ENCODE measurements at places on chromosomes 1 and 21.

GRCh38 chr1:99891997-99892396, 41.8 kb downstream of the AGL start:
- H3K36me3 ChIP-seq, result no peaks in the 10 kb centered on the region
- H3K27ac ChIP-seq, result no peak overlapping the region
- H3K4me3 ChIP-seq, result no peak overlapping the region
- no peak for DNase-seq

- no peaks in the 10 kb centered on the region for H3K27me3 ChIP-seq
Measured at GRCh38 chr1:81954534-81955020, 153.8 kb downstream of the ADGRL2 start.

DNA sequence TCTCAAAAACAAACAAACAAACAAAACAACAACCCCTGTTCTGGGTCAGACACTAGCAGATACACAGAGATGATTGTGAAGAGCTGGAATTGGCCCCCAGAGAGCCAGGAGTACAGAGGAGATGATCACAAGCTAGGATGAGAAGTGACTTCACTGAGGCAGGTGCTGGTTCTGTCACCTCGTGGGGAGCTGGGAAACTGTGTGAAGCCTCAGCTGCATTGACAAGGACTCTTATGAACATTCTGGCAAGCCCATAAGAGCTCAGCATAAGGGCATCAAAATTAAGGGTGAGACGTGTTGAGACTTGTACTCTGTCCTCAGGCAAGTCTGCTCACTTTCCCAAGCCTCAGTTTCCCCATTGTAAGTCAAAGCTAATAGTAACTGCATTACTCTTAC, 14.7 kb upstream of the PTP4A2 start:
- no peaks in the 10 kb centered on the region for H3K4me1 ChIP-seq
- no peaks in the 10 kb centered on the region for H3K36me3 ChIP-seq
- no peak overlapping the region for H3K4me3 ChIP-seq
- no peak for DNase-seq
- H3K27me3 ChIP-seq, result no peaks in the 10 kb centered on the region
- no peak overlapping the region for H3K27ac ChIP-seq

DNA sequence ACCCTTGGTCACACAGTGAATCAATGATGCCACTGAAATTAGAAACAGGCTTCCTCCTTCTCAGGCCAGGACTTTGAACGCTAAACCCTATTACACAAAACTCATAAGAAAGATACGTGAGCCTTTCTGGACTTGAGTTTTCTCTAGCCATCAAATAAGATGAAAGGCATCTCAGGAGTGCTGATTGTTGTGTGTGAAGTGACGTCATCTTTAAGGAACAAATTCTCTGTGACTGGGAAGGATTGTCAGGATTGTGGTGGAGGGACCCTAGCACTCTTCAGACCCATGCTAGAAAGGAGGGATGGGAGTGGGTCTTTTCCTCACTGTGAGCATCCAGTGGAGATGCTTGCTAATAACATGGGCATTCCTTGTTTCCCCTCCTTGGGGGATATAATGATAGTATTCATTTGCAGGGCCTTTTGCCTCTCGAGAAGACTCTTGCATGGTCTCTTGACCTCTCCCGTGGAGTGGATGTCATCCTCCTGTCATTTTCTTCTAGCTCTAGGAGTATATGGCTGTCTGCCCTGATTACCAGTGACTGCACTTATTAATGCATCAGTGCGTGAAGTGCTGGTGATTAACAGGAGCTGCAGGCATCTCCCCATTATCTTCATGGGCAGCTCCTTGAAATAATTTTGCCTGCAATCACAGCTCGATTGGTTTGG, 39.9 kb downstream of the SPATA46 start:
- H3K36me3 ChIP-seq, result no peaks in the 10 kb centered on the region
- no peaks in the 10 kb centered on the region for H3K4me1 ChIP-seq
- H3K27me3 ChIP-seq, result no peaks in the 10 kb centered on the region
- DNase-seq, result no peak
- H3K27ac ChIP-seq, result no peak overlapping the region

- H3K27ac ChIP-seq, result no peak overlapping the region
- DNase-seq, result no peak
- H3K36me3 ChIP-seq, result no peaks in the 10 kb centered on the region
- no peak overlapping the region for H3K4me3 ChIP-seq
Measured at GRCh38 chr1:219085988-219086387, 87.7 kb upstream of the LYPLAL1 start.

- no peak for DNase-seq
- peak overlapping the region; percentile 41 for H3K27ac ChIP-seq
- no peak overlapping the region for H3K4me3 ChIP-seq
- no peaks in the 10 kb centered on the region for H3K36me3 ChIP-seq
- no peaks in the 10 kb centered on the region for H3K27me3 ChIP-seq
Measured at GRCh38 chr1:159067699-159068621, 8.6 kb downstream of the AIM2 start.

DNA sequence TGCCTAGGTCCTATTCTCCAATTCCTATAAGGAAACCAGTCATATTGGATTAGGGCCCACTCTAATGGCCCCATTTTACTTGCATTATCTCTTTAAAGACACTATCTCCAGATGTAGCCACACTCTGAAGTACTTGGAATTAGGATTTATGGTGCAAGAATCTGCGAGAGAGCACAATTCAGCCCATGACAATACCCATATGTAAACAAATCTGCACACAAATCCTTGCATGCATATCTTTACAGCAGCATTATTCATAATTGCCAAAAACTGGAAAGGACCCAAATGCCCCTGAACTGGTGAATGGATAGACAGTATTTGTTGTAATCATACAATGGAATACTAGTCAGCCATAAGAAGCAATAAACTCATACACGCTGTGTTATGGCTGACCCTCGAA, 229.8 kb upstream of the ADAMTS5 start:
- DNase-seq, result no peak
- no peaks in the 10 kb centered on the region for H3K4me1 ChIP-seq

GRCh38 chr1:2499986-2500596, 24.0 kb downstream of the PLCH2 start:
- no peaks in the 10 kb centered on the region for H3K27me3 ChIP-seq
- H3K27ac ChIP-seq, result no peak overlapping the region
- no peak for DNase-seq
- H3K36me3 ChIP-seq, result no peaks in the 10 kb centered on the region

DNA sequence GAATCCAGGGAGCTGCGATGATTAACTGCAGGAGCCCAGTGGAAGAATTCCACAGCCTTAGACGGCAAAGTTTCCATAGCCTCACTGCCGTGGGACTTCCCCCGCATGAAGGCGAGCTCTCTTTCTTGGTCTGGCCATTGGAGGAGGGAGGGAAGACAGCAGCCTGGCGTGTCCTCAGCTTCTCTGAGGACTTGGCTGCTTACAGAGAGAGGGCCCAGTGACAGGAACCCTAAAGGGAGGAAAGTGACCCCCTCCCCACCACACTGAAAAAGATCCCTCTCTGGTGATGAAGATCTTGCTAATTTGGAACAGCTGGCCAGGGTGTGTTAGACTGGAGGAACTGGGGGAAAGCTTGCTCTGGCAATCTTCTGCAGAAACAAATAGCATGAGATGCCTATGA, 41.0 kb downstream of the ATP2B4 start:
- no peak overlapping the region for H3K27ac ChIP-seq
- H3K4me1 ChIP-seq, result peaks cover 9% of the 10 kb centered on the region
- H3K4me3 ChIP-seq, result no peak overlapping the region
- no peaks in the 10 kb centered on the region for H3K36me3 ChIP-seq
- H3K27me3 ChIP-seq, result no peaks in the 10 kb centered on the region

DNA sequence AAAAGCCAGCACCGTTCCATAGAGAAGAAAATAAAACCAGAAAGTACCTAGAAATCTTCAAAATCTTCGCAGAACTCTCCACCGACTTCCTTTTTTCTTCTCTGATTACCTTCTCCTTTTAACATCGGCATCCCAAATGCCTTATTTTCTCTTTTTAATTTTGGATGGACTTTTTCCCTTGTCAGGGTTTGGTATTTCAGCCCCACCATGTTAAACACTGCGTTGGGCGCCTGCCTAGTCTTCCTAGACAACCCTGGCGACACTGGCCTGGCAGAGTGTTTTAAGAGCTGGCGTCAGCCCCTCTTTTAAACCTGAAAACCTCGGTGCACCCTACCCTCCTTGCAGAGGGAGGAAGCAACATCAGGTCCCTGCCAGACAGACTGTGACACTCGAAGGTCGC, 66.0 kb upstream of the EFHD2 start:
- no peaks in the 10 kb centered on the region for H3K27me3 ChIP-seq
- no peaks in the 10 kb centered on the region for H3K36me3 ChIP-seq
- no peak overlapping the region for H3K4me3 ChIP-seq

DNA sequence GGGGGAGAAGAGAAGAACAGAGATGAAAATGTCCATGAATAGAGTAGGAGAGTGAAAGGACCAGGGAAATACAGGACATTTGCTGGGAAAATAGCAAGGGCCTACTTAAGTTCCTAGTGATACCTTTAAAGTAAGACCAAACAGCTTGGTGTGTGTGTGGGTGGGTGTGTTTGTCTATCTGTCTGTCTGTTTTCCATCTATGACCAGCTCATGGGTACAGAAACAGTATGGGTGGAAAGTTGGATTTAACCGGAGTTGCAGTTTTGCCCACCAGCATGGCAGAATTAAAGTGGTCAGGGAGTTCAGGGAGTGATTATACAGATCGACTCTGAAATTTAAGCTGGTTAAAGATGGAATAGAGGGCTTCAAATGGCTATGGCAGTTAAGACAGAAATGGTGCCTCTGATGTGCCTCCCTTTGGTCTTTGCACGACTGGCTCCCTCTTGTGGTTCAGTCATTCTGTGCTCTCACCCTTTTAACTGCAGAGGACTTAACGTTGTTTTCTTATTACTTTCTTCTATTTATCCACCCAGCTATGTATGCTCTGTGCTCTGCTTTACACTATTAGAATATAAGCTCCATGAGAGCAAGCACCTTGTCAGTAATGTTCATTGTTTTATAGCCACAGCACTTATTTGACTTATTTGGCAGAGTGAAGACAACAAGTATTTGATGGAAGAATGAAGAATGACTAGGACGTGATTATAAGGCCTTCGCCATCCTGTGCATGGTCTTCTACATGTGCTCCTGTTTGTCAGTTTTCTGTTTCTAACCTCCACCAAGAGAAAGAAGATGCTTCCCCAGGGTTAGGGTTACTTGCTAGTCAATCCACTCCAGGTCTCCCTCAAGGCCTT, 72.7 kb upstream of the AK4 start:
- H3K27ac ChIP-seq, result no peak overlapping the region
- no peak overlapping the region for H3K4me3 ChIP-seq
- no peak for DNase-seq

DNA sequence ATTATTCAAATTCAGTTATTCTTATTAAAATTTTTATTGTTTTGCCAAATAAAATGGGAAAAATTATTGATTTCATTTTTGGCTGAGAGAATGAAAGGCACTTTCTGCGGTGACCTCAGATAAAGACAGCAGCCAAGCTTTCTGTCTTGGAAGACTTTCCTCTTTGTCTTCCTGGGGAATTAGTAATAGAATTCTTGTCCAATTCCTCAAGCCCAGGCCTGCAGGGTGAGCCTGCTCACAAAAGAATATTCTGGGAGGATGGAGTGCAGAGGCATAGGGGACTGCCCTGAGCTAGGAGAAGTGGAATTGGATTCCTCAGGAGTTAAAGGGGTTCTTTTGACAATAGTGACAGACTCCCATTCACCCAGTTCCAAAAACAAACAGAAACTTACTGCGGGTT, 614.5 kb upstream of the ADGRL2 start:
- DNase-seq, result no peak
- H3K36me3 ChIP-seq, result no peaks in the 10 kb centered on the region

DNA sequence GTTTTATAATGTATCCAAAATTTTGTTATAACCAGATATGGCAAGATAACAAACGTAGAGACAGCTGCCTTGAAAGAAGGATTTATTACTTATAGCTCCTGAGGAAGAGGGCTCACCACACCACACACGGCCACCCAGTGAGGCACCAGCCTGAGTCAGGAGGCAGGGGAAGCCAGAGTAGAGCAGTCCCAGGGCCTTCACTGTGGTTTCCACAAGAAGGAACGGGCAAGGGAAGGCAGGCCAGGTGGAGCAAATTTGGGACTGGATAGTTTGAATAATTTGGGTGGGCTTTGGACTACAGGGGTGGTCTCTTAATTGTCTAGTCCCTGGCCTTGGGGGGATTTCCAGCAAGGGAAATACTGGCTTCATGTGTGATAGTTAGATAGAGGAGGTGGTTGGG, 72.5 kb downstream of the RRAGC start:
- H3K36me3 ChIP-seq, result no peaks in the 10 kb centered on the region
- DNase-seq, result no peak
- H3K27me3 ChIP-seq, result peaks cover 34% of the 10 kb centered on the region
- no peaks in the 10 kb centered on the region for H3K4me1 ChIP-seq
- H3K4me3 ChIP-seq, result no peak overlapping the region

DNA sequence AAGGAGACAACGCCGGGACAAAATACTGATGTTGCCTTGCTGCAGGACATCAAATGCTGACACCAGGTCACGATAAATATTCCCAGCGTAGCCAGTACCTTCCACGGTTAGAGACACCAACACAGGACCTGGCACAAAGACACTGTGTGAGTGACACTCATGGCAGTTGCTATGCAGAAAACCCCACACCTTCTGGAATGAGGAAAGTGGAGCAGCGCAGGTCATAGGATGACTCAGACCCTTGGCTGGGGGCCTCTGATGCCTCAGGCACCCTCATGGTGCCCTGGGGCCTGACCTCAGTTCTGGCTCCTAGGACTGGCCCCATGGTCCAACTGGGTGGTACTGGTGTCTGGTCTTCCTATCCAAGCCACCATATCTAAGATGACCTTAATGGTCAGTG, 7.0 kb downstream of the DCST2 start:
- no peak overlapping the region for H3K27ac ChIP-seq
- DNase-seq, result no peak
- H3K27me3 ChIP-seq, result no peaks in the 10 kb centered on the region
- no peaks in the 10 kb centered on the region for H3K4me1 ChIP-seq

- no peaks in the 10 kb centered on the region for H3K4me1 ChIP-seq
- DNase-seq, result no peak
- H3K27ac ChIP-seq, result no peak overlapping the region
- H3K27me3 ChIP-seq, result no peaks in the 10 kb centered on the region
- no peaks in the 10 kb centered on the region for H3K36me3 ChIP-seq
- no peak overlapping the region for H3K4me3 ChIP-seq
Measured at GRCh38 chr1:244710474-244711062, 57.6 kb downstream of the DESI2 start.

GRCh38 chr1:41683681-41684500, 199.4 kb upstream of the EDN2 start:
- no peaks in the 10 kb centered on the region for H3K27me3 ChIP-seq
- no peak overlapping the region for H3K4me3 ChIP-seq
- no peaks in the 10 kb centered on the region for H3K4me1 ChIP-seq

GRCh38 chr21:41760411-41760810, 6.4 kb downstream of the RIPK4 start:
- H3K4me3 ChIP-seq, result no peak overlapping the region
- peaks cover 30% of the 10 kb centered on the region for H3K4me1 ChIP-seq
- no peaks in the 10 kb centered on the region for H3K36me3 ChIP-seq
- no peak for DNase-seq
- no peak overlapping the region for H3K27ac ChIP-seq

Data from pancreas (tissue), 10 donors.